ENCODE measurements at places on chromosomes 13 and 19.

- no peak for DNase-seq
These were observed 8.5 kb upstream of the SLC25A15 start for GRCh38 chr13:40780822-40781401.

DNA sequence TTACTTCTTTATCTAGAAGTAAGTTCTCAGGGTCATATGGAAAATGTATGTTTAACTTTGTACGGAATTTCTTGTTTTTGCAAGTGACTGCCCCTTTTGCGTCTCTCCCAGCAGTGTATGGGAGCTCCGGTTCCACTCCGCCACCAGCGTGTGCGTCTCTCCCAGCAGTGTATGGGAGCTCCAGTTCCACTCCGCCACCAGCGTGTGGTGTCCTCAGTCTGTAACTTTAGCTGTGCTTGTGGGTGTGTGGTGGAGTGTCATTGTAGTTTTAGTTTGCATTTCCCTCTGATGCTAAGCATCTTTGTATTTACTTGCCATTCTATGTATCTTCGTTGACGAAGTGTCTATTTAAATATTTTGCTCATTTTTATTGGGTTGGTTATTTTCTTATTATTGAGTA lies 2.4 kb downstream of the CUL4A start:
- DNase-seq = peak; percentile 36

DNA sequence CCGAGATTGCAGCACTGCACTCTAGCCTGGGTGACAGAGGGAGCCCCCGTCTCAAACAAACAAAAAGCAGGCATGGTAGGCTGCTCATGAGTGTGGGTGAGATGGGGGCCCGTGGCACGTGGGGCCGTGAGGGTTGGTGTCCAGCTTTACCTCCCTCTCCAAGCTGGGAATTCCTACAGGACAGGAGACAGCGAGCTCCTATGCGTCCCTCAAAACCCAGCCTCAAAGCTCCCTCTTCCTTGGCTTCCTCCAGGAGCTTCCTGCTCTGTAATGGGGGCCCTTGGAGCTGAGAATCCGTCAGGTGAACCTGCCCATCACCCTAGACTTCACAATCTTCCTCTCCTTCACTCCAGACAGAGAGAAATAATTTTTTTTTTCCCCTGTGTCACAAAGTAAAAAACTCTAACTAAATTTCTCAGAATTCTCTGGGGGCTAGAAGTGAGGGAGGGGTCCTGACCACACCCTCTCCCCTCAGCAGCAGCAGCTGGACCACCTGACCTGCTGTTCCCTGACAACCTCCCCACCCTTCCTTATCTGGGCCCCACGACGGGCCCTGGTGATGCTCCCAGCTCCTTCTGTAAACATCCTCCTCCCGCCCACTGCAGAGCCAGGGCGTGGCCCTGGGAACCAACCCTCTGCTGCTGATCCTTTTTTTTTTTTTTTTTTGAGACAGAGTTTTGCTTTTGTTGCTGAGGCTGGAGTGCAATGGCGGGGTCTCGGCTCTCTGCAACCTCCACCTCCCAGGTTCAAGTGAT lies 22.1 kb upstream of the WDR18 start:
- DNase-seq = no peak

- peak; percentile 73 for DNase-seq
These were observed 6.9 kb downstream of the IL4I1 start for GRCh38 chr19:49889687-49890348.

- DNase-seq = peak; percentile 41
These were observed 2.6 kb downstream of the HMG20B start for GRCh38 chr19:3575260-3575741.

All from activated CD4-positive, alpha-beta T cell treated with anti-CD3 and anti-CD28 coated beads, Interleukin-2, amount 50 U/mL, for 48 hours (primary cell).